Caki2 (cell line): ENCODE measurements at places on chromosomes 2 and 18. TPM values are rescaled to one million over a fixed set of nuclear protein-coding genes. Genes with fewer than 3 reads are reported as not detected.

The MBD5 gene
- 3.1 and 6.4 TPM in 2 replicates for total RNA-seq

The CREG2 gene
- total RNA-seq, result 3.7 and 5.2 TPM in 2 replicates

The CD8A gene
- total RNA-seq, result not detected in 2 replicates

The KCNS3 gene
- total RNA-seq, result 42.2 and 75.3 TPM in 2 replicates

The TBR1 gene
- not detected in 2 replicates for total RNA-seq

The CYP26B1 gene
- total RNA-seq, result 5.4 and 7.6 TPM in 2 replicates
